ENCODE measurements at places on chromosomes 1 and 21.
A peak's percentile ranks its signal among the peaks of the same experiment; 100 is the strongest.

DNA sequence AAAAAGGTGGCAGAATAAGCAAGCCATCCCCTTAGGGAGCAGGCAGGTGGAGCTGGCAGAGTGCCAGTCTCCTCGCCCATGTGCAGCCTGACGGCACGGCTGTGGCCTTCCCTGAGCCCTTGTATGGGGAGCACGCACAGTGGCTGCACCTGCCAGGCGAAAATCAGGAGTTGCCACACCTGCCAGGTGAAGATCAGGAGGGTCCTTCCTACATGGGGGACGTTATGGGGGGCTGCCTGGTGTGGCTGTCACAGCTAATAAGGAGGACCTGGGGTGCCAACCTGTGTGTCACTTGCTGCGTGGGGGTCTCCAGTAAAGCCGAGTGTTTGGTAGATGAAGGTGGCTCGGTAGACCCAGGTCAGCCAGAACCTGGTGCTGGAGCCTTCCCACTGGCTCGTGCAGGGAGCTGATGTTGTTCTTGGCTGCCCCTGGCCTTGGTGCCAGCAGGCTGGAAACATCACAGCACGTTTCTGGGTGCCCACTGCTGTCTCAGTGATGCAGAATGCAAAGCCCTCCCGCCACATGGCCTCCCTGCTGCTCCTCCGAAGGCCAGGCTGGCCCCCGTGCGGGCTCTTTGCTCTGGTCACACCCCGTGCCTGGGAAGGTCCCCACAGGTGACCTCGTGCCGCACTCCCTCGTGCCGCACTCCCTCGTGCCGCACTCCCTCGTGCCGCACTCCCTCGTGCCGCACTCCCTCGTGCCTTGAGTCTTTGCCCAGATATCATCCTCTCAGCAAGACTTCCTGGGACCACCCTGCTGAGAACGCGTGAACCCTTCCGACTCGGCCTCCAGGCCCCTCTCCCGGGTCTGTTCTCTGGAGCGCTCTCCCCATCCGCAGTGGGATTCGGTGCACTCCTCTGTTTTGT lies 55.4 kb downstream of the SLC37A1 start:
- DNase-seq, result no peak

DNA sequence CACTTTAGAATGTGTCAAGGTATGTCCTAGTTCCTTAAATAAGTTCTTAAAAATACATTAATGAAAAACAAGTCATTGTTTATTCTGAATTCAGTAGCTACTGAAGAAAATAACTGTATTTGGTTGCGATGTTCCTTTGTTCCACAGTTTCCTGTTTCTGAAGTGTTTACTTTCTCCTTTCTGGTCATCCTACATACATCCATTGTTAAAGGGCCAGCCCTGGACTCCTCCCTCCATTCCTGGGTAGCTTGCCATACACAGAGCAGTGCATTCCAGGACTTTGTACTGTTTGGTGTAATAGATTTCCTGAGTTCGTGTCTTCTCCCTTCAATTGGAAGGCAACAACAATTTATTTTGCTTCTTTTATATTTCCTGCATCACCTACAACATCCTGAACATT lies 845.4 kb upstream of the CXADR start:
- DNase-seq, result no peak

- no peak for DNase-seq
These were observed 769 bp upstream of the ADAMTS4 start for GRCh38 chr1:161199506-161200139.

DNA sequence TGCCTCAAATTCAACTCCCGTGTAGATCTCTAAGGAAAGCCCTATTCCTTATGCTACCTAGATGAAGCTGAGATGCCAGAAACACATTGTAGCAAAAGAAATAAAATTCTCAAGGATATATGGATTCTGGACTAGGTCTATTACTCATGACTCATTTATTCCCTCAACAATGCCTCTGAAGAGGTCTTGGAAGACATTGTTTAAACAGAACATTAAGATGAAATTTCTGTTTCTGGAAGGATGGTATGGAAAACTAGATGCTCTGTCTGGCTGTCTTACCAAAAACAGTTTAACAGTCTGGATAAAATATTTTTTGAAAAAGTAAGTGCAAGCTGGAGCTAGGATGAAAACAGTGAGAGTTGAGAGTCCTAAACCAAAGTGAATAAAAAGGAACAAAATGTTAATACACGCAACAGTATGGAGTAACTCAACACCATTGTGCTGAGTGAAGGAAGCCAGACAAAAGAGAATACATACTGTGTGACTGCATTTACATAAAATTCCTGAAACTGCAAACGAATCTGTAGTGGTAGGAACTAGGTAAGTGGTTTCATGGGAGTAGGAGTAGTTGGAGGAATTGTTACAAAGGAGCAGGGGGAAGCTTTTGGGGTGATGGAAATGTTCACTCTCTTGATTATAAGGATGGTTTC lies 59.3 kb upstream of the GNG12 start:
- DNase-seq, result no peak

- DNase-seq, result no peak
These were observed 51.5 kb downstream of the KCNAB2 start for GRCh38 chr1:6097117-6097595.

DNA sequence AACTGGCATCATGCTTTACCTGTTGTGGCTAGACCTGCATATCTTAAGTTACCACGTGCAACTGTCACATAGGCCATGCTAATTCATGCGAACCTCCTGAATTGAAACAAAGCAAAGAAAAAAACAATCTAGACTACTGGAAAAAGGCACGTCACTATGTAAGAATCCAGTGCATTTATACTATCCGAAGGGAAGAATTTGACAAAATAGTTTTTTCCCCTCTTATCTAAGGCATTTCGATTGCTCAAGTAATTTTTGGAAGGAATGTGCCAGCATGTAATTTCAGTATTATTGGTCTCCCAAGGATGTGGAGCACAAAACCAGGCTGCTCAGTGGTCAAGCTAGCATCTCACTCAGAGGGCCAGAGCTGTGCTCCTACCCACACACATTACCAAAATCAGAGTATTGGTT lies 31.5 kb upstream of the C1orf198 start:
- no peak for DNase-seq

DNA sequence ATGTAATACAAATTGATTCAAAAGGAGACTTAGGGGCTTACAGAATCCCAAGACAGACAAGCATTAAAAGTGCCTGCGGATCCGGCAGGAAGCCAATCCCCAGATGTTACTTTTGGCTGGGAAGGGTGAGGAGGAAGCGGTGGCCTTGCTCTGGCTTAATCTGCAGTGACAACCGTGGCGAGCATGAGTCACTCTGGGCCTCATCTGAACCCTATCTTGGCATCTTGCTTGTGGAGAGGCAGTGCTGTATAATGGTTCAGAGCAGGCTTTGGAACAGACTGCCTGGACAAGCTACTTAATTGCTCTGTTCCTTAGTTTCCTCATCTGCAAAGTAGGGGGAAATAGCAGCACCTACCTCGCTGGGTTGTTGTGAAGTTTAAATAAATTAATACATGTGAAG lies 74.1 kb downstream of the XCL2 start:
- DNase-seq, result peak; percentile 37

DNA sequence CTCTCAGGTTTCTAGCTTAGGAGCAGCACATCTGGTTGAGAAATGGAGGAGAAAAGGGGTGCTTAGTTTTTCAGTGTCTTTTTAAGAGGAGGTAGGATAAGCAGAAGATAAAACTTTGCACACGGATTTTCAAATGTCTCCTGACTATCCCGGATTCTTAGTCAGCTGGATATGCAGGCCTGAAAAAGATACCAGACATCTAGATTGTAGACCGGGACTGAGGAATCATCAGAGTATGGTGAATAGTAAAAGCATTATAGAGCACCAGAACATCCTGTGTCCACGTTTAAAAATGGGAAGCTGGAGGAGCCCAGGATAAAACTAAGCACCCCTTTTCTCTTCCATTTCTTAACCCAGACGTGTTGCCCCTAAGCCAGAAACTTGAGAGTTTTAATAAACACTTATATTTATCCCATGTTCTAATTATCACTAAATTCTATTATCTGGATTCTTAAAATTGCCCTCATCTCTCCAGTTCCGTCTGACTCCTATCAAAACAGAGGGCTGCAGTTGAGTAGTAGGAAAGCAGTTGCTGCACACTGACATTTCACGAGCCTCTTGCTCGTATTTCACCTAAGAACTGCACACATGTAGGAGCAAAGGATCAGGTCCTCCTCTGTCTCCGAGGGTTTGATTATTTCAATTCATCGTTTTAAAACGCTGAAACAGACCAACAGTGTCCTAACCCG lies 609 bp downstream of the PIGK start:
- no peak for DNase-seq

- no peak for DNase-seq
These were observed 48.0 kb downstream of the DIPK1A start for GRCh38 chr1:92913093-92913819.

DNA sequence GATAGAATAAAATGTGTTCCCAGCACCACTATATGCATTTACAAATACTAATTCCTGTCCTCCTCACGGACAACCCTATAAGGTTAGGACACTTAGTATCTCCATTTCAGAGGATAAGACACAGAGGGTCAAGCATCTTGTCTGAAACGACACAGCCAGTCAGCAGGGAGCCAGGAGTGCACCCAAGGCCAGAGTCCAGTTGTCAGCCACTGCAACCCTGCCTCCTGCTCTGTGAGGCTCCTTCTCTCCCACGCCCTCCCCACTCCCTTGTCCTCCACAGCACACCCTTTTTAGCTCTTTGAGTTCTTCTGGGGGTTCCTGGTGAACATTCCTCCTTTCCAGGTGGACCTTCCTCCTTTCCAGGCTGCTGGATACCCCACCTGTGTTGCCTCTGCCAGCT lies 119.0 kb upstream of the TNR start:
- DNase-seq, result no peak

DNA sequence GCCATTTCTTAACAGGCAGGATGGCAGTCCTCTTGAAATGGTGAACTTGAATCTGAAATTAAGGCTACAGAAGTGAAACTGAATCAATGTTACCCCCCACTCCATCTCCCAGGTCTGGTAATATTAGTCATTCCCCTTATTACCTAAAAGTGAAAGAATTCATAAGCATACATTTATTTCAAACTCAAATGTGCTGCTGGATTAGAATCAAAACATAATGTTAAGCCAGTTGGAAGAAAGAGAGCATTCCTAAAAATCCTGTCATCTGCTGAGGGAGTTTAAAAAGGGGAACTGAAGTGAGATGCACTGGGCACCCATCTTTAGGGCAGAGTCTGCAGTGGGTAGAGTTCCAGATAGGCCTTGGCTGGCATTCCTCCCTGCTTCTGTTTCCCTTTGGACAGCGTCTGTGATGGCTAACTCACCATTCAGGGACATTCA lies 17.4 kb downstream of the KIAA0319L start:
- DNase-seq, result no peak

GRCh38 chr1:59484096-59484495 lies 187.2 kb downstream of the FGGY start:
- DNase-seq, result no peak

DNA sequence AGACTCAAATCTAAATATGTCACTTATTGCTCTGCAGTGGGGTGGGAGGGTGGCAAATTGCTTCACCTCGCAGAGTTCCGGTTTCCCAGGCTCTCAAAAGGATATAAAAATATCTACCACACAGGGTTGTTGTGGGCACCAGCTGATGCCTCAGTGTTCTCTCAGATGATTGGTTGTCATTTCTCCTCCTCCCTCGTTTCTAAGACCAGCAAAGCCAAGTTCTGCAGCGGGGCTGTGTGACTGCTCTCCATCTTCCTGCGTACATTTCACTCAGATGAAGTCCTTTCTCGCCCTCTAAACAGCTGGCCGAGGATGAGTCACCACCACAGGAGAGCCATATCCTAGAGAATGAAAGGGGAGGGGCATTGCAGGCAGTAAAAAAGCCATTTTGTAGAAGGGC lies 35.0 kb upstream of the VWA5B1 start:
- DNase-seq, result peak; percentile 30

GRCh38 chr1:67390041-67390887 lies 39.9 kb downstream of the SERBP1 start:
- no peak for DNase-seq

- DNase-seq, result no peak
These were observed 43.0 kb upstream of the PSEN2 start for GRCh38 chr1:226827458-226827857.

- DNase-seq, result no peak
These were observed 54.3 kb downstream of the NGF start for GRCh38 chr1:115283681-115284146.

DNA sequence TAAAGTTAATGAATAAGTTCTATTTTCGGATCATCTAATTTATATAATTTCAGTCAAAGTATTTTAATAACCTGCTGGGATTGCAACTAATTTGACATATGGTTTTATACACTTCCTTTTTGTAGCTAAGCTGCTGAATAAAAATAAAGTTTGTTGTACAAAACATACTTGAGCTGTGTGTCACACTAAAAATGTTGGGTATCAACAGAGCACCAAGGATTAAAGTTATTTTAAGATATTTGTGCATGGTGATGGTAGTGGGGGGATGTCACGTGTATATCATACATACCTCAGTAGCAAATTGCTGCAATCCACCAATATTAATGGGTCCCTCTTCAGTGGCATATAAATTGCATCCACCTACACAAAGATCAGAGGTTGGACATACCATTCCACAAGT lies 199.6 kb downstream of the DPYD start:
- DNase-seq, result no peak

- no peak for DNase-seq
These were observed 45.1 kb upstream of the ROR1 start for GRCh38 chr1:63728611-63729226.

DNA sequence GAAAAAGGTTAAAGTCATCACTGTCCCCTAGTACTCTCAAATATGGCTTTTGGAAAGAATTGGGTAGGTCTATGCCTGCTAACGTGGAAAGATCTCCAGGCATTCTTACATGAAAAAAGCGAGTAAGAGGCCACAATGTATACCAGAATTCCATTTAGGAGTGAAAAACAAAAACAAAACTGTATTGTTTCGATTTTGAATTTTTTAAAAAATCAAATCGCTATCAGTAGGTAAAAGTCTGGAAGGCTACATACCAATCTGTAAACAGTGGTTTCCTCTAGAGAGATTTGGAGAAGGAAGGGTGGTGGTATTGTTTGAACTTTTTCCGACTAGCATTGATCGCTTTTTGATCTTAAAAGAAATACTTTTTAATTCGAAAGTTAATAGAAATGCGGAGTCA lies 55.9 kb downstream of the RRAGC start:
- DNase-seq, result no peak

GRCh38 chr1:241972703-241973369 lies 15.3 kb downstream of the BECN2 start:
- DNase-seq, result no peak

DNA sequence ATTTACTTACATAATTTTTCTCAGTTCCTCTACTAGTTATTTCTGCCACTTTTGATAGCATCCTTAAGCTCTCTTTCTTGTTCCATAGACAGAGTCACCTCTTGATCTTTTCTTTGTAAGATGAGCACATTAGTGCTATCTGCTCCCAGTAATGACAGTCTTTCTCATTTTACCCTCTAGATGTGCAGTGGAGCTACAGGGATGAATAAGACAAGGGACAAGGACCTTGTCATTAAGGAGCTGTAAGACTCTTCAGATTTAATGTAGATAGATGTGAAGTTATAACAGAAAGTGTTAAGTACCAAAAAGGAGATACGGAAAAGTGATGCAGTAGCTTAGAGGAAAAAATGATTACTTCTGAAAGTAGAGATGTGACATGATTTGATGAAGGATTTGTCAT lies 20.4 kb downstream of the SCP2 start:
- DNase-seq, result no peak

All from NK-92 treated with Interleukin-12 subunit alpha and Interleukin-12 subunit beta, amount 100 ng/mL, for 24 hours (cell line).